ENCODE measurements at places on chromosomes 5 and 9.

DNA sequence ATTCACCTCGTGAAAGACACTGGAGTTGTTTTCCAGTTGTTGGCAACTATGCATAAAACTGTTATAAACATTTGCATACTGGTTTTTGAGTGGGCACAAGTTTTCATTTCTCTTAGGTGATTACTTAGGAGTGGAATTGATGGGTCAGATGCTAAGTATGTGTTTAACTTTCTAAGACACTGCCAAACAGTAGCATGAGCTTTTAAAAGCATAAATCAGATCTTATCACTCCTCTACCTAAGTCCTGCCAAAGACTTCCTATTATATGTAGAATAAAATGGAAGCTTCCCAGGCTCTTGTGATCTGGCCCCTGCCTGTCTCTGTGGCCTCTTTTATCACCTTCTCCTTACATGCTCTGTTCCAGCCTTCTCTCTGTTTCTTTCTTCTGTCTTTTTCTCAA, 72.6 kb downstream of the SH3RF2 start:
- no peaks in the 10 kb centered on the region for H3K36me3 ChIP-seq
- no peak for DNase-seq
- no peaks in the 10 kb centered on the region for H3K27me3 ChIP-seq
- H3K27ac ChIP-seq = no peak overlapping the region
- H3K4me1 ChIP-seq = no peaks in the 10 kb centered on the region
- H3K4me3 ChIP-seq = no peak overlapping the region

- peaks cover 68% of the 10 kb centered on the region for H3K27me3 ChIP-seq
- no peak overlapping the region for H3K4me3 ChIP-seq
- no peaks in the 10 kb centered on the region for H3K36me3 ChIP-seq
- no peak for DNase-seq
These were observed 130.3 kb downstream of the PAX5 start for GRCh38 chr9:36903541-36904435.

DNA sequence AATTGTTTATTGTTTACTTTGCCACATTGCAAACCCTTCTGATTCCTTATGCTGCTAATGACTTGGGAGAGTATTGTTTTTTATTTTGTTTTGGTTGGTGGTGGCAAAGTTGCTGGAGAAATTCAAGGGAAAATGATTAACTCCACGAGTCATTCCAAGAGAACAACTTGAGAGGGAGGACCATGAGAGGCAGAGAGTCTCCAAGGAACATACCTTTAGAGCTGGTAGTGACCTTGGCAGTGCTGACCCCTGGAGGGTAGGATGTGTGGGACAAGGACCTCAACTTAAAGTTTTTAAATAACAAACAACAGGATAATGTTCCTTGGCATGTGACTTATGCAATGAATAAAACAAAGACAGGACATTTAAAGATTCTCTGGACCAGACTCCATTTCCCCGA, 139.7 kb downstream of the LRRC70 start:
- H3K36me3 ChIP-seq = no peaks in the 10 kb centered on the region
- no peak overlapping the region for H3K27ac ChIP-seq
- DNase-seq = no peak

GRCh38 chr5:108696407-108696806, 51.3 kb upstream of the FER start:
- no peaks in the 10 kb centered on the region for H3K36me3 ChIP-seq
- no peak overlapping the region for H3K27ac ChIP-seq
- no peak for DNase-seq
- H3K4me3 ChIP-seq = no peak overlapping the region

DNA sequence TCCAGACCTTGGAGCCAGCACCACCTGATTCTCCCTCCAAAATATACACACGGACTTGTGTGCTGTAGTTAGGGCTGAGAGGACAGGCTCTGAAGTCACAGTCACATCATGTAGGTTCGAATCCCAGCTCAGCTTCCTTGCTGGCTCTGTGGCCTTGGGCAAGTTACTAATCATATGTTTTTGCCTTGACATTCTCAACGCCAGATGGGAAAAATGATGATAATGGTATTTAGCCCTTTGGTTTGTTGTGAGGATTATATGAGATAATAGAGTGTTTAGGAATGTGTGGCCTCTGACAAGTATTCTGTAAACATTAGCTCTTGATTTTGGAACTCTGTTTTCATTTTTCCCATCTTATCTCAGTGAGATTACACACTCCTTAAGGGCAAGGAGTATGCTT, 72.5 kb downstream of the PLAC8L1 start:
- no peaks in the 10 kb centered on the region for H3K27me3 ChIP-seq
- no peak for DNase-seq
- H3K4me1 ChIP-seq = peaks cover 3% of the 10 kb centered on the region
- no peak overlapping the region for H3K4me3 ChIP-seq
- H3K27ac ChIP-seq = no peak overlapping the region
- H3K36me3 ChIP-seq = no peaks in the 10 kb centered on the region

- no peaks in the 10 kb centered on the region for H3K36me3 ChIP-seq
- H3K4me1 ChIP-seq = peaks cover 24% of the 10 kb centered on the region
- H3K27me3 ChIP-seq = no peaks in the 10 kb centered on the region
These were observed 2.1 kb upstream of the ZFR start for GRCh38 chr5:32446630-32447029.

DNA sequence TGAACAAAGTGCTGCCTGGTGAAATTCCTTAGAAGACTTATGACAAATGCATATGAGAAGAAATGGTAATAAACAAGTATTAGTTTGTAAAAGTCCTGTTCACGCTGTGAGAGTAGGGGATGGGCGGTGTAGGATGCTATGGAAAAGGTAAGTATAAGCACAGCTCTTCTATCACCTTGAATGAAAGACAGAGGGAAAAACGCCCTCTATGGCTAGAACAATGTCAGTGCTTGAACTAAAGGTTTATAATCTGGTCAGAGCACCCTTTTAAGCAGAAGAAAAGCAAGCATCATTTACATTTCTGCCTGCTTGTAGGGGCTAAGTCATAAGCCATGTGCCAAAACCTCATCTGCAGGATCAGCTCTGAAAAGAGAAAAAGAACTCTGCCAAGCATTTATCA, 115.2 kb downstream of the LHFPL2 start:
- H3K27me3 ChIP-seq = no peaks in the 10 kb centered on the region
- no peak for DNase-seq
- H3K4me1 ChIP-seq = peaks cover 12% of the 10 kb centered on the region
- no peak overlapping the region for H3K27ac ChIP-seq
- no peak overlapping the region for H3K4me3 ChIP-seq

DNA sequence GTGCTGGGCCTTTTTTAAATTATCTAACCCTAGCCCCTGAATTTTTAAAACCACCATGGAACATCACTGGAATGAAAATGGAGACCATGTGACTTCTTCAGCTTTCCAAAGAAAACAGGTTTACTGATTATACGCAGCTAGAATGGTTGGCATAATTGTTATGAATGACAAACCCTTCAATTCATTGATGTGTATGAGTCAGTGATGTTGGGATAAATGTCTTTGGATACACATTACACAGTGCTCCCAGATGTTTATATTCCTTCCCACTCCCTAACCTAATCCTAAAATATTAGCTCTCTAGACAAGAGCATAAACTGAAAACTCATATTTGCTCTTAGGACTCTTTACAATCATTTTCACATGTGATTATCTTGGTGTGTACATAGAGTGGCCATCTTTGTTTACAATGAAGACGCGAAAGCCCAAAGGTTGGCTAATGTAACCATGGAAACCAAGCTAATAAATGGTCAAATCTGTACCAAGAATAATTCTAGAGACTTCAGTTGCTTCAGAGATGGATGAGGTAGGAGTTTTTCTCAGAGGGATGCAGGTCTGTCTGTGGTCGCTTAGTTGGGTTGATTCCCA, 131.2 kb upstream of the HMHB1 start:
- no peak for DNase-seq
- no peaks in the 10 kb centered on the region for H3K4me1 ChIP-seq
- no peaks in the 10 kb centered on the region for H3K36me3 ChIP-seq

DNA sequence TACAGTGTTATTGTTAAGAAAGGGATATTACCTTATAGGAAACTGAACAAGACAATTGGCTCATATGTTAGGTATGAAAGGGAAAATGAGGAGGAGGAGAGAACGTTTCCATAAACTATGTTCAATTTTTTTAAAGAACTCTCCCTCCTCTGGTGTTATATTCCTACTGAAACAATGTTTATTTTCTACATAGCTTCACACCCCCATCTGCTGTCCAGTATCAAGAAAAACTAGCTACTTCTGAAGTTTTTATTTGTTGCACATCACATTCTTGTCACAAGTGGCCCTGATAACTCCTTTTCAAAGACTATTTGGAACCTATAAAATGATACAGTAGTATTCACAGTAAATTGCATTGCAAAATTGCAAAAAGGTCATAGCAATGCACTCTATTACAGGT, 223.4 kb upstream of the FAM174A start:
- no peaks in the 10 kb centered on the region for H3K27me3 ChIP-seq
- DNase-seq = no peak
- no peak overlapping the region for H3K4me3 ChIP-seq
- no peak overlapping the region for H3K27ac ChIP-seq

DNA sequence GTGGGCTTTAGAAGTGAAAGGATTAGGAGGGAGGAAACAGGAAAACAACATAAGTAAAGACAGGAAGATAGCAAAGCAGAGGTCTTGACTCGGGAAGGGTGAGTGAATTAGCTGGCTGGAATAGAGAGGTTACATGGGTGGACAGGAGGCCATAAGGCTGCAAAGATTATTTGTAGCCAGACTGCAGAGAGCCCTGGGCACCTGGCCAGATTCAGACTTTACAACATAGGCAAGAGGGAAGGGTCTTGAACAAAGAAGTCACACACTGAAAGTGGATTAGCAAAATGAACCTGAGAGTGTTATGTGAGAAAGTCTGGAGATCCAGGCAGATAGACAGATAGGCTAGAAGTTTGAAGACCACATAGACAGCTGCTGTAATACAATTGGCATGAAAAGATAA, 29.7 kb upstream of the CER1 start:
- no peaks in the 10 kb centered on the region for H3K36me3 ChIP-seq
- no peaks in the 10 kb centered on the region for H3K4me1 ChIP-seq
- no peak for DNase-seq
- H3K27me3 ChIP-seq = no peaks in the 10 kb centered on the region
- H3K4me3 ChIP-seq = no peak overlapping the region

GRCh38 chr5:28046596-28046995, 1008.2 kb upstream of the CDH9 start:
- H3K36me3 ChIP-seq = no peaks in the 10 kb centered on the region
- no peak overlapping the region for H3K4me3 ChIP-seq
- no peaks in the 10 kb centered on the region for H3K4me1 ChIP-seq
- H3K27ac ChIP-seq = no peak overlapping the region
- no peaks in the 10 kb centered on the region for H3K27me3 ChIP-seq

- DNase-seq = no peak
- H3K4me1 ChIP-seq = no peaks in the 10 kb centered on the region
- H3K27ac ChIP-seq = no peak overlapping the region
- no peaks in the 10 kb centered on the region for H3K36me3 ChIP-seq
- H3K4me3 ChIP-seq = no peak overlapping the region
These were observed 101.6 kb upstream of the DPYSL3 start for GRCh38 chr5:147611483-147611882.

GRCh38 chr5:150729859-150730258, 29.0 kb downstream of the DCTN4 start:
- H3K36me3 ChIP-seq = peaks cover 98% of the 10 kb centered on the region
- no peaks in the 10 kb centered on the region for H3K4me1 ChIP-seq
- no peak for DNase-seq
- H3K27me3 ChIP-seq = no peaks in the 10 kb centered on the region
- no peak overlapping the region for H3K27ac ChIP-seq

Data from esophagus squamous epithelium (tissue), 5 donors.